ENCODE measurements at places on chromosomes 2 and 18.

- no peak for DNase-seq
Measured at GRCh38 chr18:45764000-45764686, 40.2 kb downstream of the SLC14A1 start.

- DNase-seq: no peak
Measured at GRCh38 chr18:74288730-74289129, 3.0 kb downstream of the CYB5A start.

DNA sequence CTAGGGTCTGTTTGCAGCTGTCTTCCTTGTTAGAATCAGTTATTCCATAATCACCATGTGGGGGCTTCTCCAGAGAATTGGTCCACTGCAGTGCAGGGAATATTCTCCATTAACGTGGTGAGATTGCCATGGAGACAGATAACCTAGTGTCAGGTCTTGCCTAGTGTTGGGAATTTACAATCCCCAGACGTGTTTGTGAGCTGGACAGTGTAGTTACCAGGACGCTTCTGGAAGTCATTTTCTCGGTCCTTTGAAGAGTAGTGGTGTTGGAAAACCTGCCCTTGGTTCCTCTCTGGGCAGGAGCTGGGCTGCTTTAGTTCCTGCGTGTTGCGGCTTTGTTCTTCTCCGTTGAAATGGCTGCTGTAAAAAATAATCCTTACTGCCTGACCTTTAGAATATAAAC, 68.8 kb upstream of the LYPD6B start:
- no peak for DNase-seq

GRCh38 chr2:100643906-100644501, 81.2 kb downstream of the PDCL3 start:
- no peak for DNase-seq

DNA sequence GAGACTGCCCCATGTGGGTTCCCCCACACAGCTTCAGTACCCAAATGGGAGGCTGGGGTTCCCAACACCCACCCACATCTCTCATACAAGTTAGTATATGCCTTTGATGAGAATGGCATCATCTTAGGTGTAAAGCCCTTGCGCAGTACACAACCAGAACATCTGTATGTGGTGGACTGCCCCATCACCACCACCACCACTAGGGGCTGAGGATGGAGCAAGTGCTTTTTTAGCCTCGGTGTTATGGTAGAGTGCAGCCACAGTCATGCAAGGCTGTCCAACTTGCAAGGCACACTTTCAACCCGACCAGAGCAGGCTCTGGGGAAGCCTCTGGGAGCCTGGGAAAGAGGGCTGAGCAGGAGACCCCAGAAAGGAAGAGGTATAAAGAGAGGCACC, 241.2 kb downstream of the TFCP2L1 start:
- no peak for DNase-seq

DNA sequence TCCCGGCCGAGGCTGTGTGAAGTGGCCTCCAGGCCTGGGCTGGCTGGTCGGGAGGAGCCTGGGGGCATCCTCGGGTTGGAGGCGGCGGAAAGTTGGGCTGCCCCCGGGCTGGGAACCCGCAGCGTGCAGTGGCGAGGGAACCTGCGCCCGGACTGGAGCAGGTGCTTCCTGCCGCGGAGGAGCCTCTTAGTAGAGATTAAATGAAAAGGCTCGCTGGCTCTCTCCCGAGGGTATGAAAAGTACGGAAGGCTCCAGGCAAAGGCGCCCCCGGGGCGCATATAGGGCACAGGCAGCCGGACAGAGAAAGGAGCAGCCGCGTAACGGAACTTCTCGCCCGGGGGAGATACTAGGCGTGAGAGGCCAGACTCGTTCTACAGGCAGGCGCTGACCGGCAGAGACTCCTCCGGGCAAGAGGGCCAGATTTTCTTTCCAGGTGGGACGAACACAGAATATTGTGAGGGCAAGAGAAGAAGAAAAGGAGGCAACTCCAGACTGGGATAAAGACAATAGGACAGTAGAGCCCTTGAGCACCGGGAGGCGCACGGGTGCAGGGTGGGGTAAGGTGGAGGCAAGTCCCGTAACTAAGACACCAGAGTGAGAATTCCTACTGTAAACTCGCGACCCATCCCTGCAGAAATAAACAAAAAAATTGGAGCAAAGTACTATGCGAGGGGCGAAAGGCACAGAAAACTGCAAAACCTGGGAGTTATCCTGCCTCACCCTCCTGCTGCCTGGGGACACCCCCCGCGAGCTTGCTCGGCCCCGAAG, 816 bp downstream of the CDH2 start:
- DNase-seq: peak; percentile 28

DNA sequence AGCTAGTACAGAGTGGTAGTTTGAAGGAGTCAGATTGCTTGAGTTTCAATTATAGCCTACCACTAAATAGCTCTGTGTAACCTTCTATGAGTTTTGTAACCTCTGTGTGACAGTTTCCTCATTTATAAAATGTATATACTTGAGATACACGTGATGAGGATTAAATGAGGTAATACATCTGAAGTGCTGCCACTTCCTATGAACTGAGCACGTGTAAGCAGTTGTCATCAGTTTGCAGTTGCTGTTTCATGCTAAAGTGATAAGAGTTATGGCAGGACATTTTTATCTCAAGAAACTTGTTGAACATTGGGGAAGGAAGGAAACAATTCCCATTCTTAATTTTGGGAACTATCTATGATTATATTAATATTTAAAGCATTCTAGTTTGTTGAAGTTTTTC, 38.5 kb downstream of the CARF start:
- DNase-seq: no peak

- DNase-seq: peak; percentile 38
Measured at GRCh38 chr2:45651415-45652089, at the start of gene PRKCE. Gene PRKCE, plus strand, starts transcription at chr2:45651675.

- DNase-seq: no peak
Measured at GRCh38 chr2:42906111-42906556, 113.8 kb upstream of the HAAO start.

- DNase-seq: no peak
Measured at GRCh38 chr2:219220652-219221402, 2.1 kb upstream of the ABCB6 start.

DNA sequence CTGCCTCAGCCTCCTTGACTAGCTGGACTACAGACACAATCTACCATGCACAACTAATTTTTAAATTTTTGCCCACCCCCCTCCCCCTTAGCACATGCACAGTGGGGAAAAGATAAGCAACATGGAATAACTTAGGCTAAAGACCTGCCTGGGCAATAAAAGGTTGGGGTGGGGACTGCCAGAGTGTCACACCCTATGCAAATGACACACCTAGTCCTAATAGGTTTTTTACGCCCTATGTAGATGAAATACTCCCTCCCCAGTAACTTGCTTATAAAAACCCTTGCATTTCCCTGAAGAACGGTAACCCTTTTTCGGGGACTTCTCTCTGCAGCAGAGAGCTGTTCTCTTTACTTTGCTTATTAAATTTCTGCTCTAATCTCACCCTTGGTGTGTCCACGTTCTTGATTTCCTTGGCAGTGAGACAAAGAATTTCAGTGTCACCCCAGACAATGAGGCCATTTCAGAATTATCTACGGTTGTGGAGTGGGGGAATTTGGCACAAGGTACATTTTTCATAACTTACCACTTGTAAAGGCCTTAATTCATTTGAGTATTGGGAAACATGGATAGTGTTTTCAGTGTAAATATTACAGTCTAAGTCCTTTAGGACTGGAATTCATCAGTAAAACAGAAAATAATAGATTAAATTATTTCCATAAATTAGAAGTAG, 109.2 kb downstream of the NOL4 start:
- DNase-seq: no peak

DNA sequence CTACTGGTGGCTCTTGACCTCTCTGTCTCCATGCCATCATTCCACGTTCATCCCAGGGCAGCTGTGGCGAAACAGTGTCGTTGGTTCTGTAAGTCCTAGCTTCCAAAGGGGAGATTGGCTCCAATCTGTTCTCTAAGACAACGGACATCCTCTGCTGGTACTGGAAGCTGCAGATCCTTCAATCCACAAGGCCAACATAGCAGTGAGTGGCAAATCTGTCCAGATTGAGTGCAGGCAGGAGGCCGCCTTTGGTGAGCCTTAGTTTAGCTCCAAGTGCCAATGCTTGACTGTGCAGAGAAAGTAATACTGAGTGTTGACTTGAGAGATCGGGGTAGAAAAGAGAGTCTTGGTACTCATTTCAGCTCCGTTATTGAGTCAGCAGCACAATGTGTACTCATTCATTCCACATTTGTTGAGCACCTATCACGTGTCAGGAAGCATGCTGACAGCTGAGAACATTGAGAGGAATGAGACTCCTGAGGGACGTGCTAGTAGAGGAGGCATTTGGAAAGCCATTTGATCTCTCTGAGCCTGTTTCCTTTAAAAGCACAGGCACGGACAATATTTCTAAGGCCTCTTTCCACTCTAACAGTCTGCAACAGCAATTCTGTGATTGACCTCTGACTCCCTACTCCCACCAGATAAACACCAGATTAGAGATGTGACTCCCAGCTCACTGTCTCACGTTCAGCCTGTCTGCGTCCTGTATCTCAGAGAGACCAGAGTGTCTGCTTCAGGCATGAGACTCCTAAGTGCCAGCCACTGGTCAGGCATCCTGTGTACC, 306.0 kb downstream of the CLIP4 start:
- DNase-seq: no peak

GRCh38 chr2:54497763-54498680, 41.9 kb downstream of the SPTBN1 start:
- DNase-seq: no peak

DNA sequence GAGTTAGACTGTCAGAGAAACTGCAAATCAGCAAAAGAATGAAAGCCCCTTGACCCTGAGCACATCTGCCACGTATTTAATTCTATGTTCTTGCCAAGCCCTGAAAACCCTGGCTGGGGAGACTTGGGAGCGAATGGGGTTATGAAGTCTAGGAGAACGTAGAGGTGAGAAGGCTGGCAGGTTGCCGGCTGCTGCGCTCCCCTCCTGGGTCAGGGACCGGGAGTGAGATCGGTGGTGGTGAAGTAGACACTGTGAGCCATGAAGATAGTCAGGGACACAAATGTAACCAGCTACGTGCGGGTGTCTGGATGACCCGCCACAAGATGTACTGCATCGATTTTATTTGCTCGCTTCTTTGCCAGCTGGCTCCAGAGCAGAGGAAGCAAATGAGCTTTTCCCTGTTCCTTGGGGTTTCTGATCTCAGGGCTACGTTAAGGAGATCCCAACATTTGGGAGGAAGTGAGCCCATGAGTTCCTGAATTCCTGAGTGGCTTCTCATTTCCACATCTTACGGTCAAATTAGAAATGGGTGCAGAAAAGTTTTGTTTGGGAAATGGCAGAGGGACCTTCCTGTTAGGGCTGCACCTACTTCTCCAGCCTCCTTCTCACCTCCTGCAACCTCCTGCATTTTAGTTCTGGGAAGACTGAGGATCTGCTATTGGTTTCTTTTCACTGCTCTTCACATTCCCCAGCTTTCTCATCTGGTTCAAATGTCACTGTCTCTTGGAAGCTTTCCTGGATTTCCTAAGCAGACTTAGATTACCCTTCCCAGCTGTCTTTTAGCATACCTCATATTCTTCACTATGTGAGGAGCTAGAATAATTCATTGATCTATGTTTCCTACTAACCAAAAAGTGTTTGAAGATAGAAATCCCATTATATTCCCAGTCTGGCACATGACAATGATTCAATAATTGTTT, 360.6 kb downstream of the ZNF521 start:
- no peak for DNase-seq

DNA sequence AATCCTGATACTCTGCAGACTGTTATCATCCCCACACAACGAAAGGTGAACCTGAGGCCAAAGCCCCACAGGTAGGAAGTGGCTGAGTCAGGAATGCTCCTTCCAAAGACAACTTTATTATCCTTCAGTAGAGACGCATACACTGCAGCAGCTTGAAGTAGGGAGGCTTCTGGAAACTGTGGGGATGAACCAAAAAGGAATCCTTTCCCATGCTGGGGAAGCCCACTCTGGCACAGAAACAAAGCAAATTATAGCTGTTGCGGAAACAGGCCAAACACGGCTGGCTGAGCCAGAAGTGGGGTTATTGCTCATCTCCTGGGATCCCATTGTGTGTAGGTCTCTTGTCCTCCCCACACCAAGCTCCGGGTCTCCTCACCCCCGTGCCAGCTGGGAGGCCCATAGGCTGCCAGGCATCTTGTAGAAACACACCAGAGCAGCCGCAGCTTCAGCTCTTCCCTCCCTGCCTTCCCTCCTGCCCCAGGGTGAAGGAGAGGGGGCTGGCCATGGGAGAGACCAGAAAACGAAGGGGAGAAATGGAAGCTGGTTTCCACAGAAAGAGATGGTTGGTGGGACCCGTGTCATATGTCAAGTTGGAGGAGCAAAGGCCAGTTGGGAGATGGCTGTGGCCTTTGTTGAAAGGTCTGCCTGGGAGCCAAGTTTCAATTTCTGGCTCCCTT, 176.9 kb upstream of the NABP1 start:
- no peak for DNase-seq

- no peak for DNase-seq
Measured at GRCh38 chr2:48007699-48008268, 101.5 kb upstream of the FBXO11 start.

DNA sequence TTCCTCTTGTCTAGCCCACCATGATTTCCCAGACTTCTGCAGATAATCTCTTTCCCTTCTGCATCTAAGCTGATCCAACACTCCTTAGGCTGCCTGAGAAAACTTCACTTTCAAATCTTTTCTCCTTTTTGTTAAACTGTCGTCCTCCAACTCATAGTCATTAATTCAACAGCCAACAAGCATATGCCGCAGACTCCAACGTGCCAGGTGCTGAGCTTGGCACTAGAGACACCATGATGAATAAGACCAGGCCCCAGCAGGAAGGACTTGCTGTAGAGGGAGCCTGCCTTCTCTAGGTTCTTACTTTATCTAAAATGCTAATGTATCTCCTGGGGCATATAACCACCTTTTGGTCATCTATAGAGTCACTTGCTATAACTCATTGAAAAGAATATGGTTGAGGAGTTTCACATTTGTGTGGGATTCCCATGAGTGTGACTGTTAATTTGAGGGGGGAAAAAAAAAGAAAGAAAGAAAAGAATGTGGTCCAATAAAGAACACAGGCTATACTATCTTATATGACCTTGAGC, 51.0 kb downstream of the ANKRD44 start:
- DNase-seq: no peak

- no peak for DNase-seq
Measured at GRCh38 chr2:239202343-239202742, 198.5 kb downstream of the HDAC4 start.

- no peak for DNase-seq
Measured at GRCh38 chr2:60316381-60317033, 236.9 kb downstream of the BCL11A start.

DNA sequence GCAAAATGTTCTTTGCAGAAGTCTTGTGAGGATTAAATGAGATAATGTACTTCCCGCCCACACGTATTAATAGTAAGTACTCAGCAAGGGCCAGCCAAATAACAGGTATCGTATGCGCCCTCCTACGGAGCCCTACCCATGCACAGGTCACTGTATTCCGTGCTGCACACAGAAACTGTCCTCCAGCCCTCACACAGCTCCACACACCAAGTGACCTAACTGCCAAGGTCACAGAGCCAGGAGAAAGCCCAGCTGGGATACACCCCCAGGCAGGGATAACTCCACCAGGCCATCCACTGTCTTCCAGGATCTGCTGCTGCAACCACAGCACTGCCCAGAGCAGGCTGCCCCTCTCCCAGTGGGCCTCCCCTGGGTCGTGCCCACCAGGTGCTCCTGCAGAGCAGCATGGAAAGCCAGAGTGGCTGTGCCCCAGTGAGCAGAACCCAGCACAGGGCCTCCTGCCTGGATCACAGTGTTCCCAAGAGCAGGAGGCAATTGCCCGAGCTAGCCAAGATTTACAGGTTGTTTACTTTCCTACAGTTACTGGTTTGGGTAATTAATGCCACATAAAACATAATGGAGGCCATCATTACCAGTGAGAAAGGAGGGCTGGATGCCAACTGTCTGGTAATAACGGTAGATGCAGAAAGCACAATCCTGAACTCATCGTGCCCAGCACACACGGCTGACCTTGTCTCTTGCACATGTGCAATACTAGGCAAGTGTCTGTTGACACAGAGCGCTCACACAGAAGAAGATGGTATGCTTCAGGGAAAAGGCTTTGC, 24.4 kb downstream of the TFCP2L1 start:
- DNase-seq: no peak
